Kidney tubule cell (primary cell): ENCODE measurements at places on chromosomes 3 and 15.
A peak's percentile ranks its signal among the peaks of the same experiment; 100 is the strongest.

- DNase-seq = no peak
Observed at GRCh38 chr15:65789759-65790425, 2.2 kb downstream of the DENND4A start.

- DNase-seq = no peak
Observed at GRCh38 chr3:55641964-55642363, 154.9 kb upstream of the WNT5A start.

DNA sequence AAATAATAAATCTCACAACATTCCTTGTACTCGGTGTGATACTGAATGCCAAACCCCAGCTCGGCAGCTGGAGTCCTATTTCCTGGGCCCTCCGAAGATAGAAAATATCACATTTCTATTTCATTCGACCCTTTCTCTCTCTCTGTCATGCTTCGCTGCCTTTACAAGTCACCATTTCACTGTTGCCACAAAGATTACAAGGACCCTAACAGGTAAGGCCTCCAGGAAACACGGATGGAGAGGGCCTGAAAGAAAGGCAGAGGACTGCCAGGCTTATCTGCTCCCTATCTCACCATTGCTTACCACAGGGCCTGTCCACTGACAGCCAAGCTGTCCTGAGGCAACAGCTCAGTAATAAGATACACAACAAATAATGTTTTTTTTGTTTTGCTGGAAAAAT, 376.5 kb downstream of the MECOM start:
- peak; percentile 30 for DNase-seq

- DNase-seq = peak; percentile 38
Observed at GRCh38 chr15:51830276-51830806, 888 bp downstream of the TMOD3 start.

- DNase-seq = no peak
Observed at GRCh38 chr3:16395212-16395611, 118.3 kb downstream of the RFTN1 start.
